Esophagus mucosa (tissue), 1 donor: ENCODE measurements at places on chromosomes 16 and 17. TPM values are rescaled to one million over a fixed set of nuclear protein-coding genes. Genes with fewer than 3 reads are reported as not detected.

RAI1 gene
- 20.4 TPM for total RNA-seq

ITGAL gene
- total RNA-seq: 2.0 TPM

SEC14L1 gene
- total RNA-seq: 25.9 TPM

FOXN1 gene
- total RNA-seq: 14.8 TPM

PIK3R6 gene
- 0.16 TPM for total RNA-seq
